Stimulated activated CD4-positive, alpha-beta T cell treated with anti-CD3 and anti-CD28 coated beads, Interleukin-4, amount 100 ng/mL, for 4 hours (primary cell): ENCODE measurements at places on chromosomes 7 and 10.

DNA sequence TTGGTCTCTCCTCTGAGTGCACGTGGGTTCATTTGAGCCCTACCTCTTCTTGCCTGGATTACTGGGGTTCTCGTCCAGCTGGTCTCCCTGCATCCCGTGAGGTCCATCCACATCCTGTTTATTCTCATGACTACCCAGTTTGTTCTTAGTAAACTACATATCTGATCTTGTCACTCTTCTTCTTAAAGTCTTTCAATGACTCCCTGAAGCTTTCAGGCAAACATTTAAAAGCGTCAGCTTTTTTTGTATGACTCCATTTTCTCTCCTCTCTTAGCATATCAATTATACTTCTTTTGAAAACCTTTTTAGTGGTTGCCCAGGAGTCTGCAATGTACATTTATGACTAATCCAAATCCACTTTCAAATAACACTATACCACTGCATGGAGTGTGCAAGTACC lies 7.5 kb downstream of the SFXN2 start:
- no peak for DNase-seq

- DNase-seq, result no peak
Measured at GRCh38 chr7:48077423-48077822, 11.6 kb upstream of the UPP1 start.

- no peak for DNase-seq
Measured at GRCh38 chr7:158933468-158934139, 77.2 kb downstream of the DYNC2I1 start.

GRCh38 chr7:137890449-137890921 lies 43.7 kb upstream of the DGKI start:
- no peak for DNase-seq

- no peak for DNase-seq
Measured at GRCh38 chr10:50033481-50033880, 34.3 kb upstream of the WASHC2A start.

DNA sequence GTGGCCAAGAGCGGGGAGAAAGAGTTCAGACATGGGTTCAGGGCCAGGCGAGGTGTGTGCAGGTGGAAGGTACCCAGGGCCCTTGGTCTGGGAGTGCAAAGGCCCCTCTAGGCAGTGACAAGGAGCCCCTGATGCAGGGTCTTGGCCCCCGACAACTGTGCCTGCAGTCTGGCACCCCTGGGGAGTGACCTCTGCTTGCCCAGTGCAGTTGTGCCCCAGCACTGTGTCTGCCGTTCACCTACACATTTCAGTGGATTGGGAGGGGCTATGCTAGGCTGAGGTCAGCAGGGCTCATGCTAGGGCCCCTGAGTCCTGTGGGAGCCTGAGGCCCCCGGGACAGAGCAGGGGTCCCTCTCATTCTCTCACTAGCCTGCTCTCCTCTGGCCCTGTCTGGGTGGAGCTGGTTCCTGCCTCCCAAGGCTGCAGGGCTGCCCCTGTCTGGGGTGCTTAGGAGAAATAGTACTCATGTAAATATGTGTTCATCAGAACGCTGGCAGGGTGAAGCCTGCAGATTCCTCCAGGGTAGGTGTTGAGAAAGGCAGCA lies 550.4 kb downstream of the TCERG1L start:
- DNase-seq, result no peak

GRCh38 chr10:93288679-93289634 lies 193.2 kb downstream of the MYOF start:
- peak; percentile 15 for DNase-seq

DNA sequence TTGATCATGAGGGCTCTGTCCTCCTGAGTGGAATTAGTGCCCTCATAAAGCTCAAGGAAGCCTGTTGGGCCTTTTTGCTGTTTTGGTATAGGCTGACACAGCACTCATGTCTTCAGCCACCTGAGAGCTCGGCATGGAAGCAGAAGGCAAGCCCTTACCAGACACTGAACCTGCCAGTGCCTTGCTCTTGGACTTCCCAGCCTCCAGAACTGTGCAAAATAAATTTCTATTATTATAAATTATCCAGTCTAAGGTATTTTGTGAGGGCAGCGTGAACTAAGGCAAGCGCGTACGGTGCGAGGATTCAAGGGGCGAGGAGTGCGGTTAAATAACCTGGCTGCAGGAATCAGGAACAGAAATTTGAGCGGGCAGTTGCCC lies 281.5 kb upstream of the LYZL1 start:
- no peak for DNase-seq

DNA sequence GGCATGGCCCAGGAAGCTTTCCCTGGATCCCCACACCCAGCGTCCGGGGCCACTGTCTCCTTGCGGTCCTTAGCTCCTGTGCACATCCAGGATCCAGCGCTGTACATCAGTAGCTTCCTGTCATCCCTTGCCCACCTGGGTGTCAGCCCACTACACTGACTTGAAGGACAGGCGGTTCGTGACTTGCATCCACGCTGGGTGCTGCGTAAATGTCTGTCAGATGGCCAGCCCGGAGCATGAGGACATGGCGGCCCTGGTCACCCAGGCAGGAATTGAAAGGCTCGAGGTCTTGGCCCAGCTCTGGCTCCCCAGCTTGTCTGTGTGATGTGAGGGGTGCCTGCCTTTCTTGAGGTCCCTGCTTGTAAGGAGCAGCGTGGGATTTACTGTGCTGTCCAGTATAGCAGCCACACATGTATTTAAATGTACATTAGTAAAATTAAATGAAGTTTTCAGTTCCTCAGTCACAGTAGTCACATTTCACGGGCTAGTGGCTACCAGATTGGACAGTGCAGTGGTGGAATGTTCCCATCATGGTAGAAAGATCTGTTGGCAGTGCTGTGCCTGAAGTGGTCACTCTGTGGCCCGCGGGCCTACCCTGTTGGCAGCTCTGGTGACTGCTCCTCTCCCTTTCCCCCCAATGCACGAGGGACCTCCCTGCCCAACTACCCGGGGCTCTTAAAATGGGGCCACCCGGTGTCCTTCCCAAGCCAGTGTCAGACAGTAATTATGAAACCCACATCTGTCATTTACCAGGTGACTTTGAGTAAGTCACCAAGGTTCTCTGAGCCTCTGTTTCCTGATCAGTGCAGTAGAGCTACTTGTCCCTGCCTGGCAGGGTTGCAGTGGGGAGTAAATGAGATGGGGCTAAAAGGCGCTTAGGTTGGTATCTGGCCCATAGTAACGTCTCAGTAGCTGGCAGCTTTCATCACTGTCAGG lies 97.8 kb upstream of the PPIF start:
- DNase-seq, result no peak

DNA sequence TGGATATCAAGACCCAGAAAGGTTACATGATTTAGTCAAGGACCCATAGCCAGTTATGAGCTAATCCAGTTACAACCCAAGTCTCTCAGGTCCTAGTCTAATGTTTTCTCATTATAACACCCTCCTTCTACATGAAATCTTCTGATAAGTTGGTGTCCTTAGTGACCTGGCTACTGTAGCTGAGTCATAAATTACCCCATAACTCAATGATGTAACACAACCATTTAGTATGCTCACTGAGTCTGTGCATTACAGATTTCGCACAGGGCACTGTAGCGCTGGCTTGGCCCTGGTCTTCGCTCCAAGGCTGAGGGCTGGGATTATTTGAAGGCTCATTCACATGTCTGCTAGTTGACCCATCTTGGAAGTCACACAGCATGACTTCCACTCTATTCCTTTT lies 36.0 kb upstream of the GLCCI1 start:
- no peak for DNase-seq

GRCh38 chr7:76396864-76397263 lies 12.6 kb downstream of the SSC4D start:
- no peak for DNase-seq

- DNase-seq, result no peak
Measured at GRCh38 chr7:156665101-156665500, 24.5 kb downstream of the RNF32 start.

DNA sequence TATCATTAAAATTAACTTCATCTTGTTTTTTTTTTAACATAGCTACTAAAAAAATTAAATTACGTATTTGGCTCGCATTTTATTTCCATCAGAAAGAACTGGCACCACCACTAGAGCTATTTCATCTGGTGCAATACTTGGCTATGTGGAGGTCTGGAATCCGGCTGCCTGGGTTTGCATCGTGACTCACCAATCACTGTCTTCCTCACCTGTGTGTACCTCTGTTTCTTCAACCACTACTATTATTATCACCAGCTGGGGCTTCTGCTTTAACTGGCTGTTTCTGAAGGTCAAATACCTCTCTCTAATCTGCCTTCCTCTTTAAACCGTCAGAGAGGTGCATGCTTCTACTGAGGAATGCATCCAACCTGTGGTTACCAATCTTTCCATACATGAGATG lies 6.5 kb downstream of the WDR91 start:
- DNase-seq, result no peak

DNA sequence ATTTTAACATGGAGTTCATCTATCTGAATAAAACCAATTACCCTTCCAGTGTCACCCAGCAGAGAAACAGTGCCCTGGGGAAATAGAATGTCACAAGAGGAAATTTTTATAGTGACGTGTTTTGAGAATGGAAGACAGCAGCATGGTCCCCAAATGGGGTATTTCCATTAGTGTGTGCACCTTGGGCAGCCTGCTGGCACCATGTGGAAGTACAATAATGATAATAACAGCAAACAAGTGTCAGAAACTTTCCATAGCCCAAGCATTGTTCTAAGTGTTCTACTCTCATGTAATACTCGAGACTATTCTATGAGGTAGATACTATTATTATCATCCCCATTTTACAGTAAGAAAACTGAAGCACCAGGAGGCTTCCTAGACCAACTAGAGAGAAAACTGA lies 2.2 kb upstream of the PDE1C start:
- no peak for DNase-seq

DNA sequence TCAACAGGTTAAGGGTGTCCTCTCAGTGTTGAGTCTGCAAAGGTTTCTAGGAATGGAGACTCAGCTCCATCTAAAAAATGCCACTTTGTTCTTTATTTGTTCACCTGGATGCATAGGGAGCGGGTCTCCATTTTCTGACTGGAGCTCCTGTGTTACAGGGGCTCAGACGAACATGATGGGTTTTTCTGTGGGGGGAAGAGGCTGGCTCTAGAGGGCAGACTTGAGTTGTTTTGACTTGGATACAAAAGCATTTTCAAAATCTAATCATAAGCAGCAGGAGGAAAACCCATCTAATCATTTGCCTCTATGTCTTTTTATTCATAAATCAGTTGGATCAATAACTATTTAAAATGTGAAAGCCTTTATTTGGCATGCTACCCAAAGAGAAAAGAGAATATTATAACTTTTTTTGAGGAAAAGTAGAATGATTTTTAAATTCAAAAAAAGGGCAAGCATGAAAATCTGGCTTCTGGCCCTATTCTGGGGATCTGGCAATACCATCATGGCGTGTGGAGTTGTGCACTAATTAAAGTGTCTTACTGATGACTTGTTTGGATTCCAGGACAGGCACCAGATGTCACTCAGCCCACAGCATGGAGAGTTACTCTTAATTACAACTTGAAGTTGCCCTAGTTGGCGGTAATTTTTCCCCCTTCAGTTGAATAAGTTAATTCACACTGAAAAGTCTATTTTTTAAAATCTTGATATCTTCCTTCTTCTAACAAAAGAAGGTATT lies 594.9 kb downstream of the REEP3 start:
- no peak for DNase-seq

GRCh38 chr7:45910855-45911254 lies 10.2 kb downstream of the IGFBP3 start:
- no peak for DNase-seq

GRCh38 chr7:19215412-19215811 lies 70.2 kb upstream of the FERD3L start:
- DNase-seq, result no peak

DNA sequence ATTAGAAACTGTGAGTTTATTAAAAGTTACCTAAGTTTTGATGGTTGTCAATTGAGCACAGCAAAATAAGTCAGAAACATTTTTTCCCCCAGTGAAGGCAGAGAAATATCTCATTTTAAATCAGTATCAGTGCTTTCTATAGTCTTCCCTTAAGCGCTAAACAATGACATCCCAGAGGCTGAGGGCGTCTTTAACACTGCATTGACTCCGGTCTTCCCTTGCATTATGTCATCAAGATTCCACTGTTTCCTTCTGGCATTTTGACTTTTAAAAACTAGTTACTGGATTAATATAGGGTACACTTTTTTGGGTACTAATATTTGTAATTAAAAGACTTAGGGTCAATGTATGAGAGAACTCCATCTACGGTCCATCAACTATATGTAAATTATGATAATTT lies 3.9 kb downstream of the GLUD1 start:
- no peak for DNase-seq

- no peak for DNase-seq
Measured at GRCh38 chr7:151256410-151257045, 8.0 kb upstream of the SMARCD3 start.

DNA sequence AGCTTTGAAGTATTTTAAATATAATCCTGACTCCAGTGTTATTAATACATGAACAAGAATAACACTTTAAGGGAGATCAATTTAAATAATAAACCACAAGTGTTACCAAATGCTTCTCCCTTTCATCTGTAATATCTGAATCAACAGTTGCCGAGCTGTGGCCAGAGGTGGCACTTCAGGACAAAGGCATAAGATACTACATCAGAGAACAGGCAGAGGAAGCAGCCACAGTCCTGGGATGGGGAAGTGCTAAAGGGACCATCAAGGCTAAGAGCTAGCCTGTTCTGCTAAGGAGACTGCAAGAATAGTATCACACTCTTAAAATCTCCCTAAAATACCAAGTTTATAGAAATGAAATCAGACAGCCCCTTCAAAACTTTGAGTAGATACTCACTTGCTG lies 378.2 kb upstream of the PRKCQ start:
- no peak for DNase-seq

DNA sequence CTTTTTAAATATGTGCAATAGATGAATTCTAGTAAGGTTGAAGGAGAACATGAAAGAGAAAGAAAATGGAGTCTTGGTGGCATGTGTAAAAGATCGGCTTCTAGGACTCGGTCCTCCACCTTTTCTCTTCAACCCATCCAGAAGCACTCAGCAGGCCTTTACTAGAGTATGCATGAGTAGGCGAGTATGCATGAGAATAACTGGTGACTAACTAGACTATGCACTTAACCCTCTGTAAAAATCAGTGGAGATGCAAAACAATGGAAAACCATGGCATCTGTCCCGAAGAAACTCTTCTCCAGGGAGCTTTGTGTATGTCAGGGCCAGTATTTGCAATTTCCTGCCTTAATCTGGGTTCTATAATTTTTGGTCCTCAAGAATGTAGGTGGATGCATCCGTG lies 40.0 kb upstream of the GRB10 start:
- no peak for DNase-seq

DNA sequence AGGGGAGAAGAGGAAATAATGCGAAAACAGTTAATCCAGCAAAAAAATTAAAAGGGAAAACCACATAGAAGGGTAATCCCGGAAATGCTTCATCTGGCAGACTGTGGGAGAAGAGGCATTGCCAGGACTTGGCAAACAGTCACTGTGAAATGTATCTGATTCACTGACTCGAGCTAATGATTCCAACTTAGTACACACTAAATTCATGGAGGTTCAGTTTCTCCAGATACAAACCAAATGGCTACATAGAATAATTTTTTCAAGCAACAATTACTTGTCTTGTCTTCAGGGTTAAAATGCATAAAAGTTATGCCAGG lies 36.4 kb downstream of the GDI2 start:
- DNase-seq, result no peak

- no peak for DNase-seq
Measured at GRCh38 chr10:29687421-29688164, 52.8 kb upstream of the SVIL start.

- no peak for DNase-seq
Measured at GRCh38 chr7:129851174-129851573, 101.6 kb downstream of the UBE2H start.

- peak; percentile 85 for DNase-seq
Measured at GRCh38 chr10:27252267-27253000, 11.8 kb upstream of the ACBD5 start.

- no peak for DNase-seq
Measured at GRCh38 chr7:156722043-156722826, 81.7 kb downstream of the RNF32 start.

GRCh38 chr10:133275684-133276092 lies 980 bp downstream of the ADAM8 start:
- no peak for DNase-seq
